ENCODE measurements at places on chromosomes 6 and 20.

- no peak for DNase-seq
These were observed 32.8 kb downstream of the HTR1B start for GRCh38 chr6:77430504-77430903.

DNA sequence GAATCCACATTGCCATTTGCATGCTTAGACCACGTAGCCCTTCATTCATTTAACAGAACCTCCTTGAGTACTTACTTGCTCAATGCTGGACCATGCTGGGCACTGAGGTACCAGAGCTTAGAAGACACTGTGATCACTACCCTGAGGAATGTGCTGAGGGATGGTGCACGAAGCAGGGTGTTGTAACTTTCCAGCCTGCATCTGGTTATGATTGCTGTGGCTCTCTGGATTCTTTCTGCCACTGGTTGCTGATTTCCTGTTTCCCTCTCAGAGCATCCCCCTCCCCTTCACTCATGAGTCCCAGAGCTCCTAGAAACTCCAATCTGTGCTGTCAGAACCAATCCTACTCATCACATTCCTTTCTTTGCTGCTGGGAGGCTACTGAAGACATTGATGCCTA lies 537.4 kb downstream of the PTPRT start:
- DNase-seq, result no peak

DNA sequence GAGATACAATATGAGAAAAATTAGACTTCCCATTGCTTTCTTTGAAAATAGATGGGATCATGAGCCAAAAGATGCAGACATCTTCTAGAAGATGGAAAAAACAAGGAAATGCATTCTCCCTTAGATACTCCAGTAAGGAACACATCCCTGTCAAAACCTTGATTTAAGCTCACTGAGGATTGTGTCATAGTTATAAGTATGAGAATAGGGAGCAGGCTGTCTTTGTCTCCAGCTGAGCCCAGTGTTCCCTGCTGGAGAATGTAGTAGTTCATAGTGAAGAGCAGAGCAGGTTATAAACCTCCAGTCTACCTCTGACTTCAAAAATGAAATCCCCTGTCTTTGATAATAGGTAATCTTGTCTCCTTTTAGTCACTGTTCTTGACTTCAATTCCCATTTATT lies 589.9 kb downstream of the PHF3 start:
- DNase-seq, result no peak

- DNase-seq, result no peak
These were observed 121.1 kb upstream of the HDGFL1 start for GRCh38 chr6:22448291-22448711.

GRCh38 chr20:57791966-57792365 lies 82.2 kb upstream of the PMEPA1 start:
- DNase-seq, result no peak

- no peak for DNase-seq
These were observed 6.9 kb downstream of the ABCC10 start for GRCh38 chr6:43434001-43434840.

GRCh38 chr6:10545482-10545881 lies 24.3 kb downstream of the GCNT2 start:
- no peak for DNase-seq

GRCh38 chr6:94177429-94177828 lies 758.1 kb upstream of the EPHA7 start:
- DNase-seq, result no peak

DNA sequence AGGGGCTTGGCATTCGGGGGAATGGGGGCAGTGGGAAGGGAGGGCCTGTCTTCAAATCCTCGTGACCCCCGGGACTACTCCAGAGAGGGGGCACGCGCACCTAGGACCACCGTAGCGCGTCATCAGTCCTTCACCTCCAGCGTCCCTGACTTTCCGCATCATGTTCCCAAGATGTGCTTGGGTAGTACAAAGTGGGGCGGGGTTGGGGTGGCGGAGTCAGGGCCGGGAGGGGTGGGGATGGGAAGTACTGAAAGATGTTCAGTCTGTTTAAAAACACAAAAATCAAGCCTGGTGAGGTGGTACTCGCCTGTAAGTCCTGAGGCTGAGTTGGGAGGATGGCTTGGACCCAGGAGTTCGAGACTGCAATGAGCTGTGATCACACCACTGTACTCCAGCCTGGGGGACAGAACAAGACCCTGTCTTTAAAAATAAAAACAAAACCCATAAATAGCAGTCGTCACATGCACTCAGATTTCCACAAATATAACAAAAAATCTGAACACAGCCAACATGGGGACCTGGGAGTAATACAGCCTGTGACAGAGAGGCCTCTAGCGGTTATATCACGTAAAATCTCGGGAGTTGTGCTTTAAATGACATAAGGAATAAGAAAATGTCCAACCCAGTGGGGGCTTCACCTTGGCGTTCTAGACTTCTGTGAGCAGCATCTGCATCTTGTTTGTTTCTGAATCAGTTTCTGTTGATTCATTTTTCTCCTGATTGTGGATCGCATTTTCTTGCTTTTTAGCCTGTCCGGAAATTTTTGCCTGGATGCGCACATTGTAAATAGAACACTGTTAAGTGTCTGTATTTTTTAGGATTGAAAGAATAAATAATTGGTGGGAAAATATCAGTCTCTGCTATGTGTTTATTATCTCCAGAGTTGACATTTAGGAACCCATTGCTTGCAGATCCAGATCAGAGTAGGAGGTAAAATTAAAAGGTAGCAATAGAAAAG lies 698 bp upstream of the LRP11 start:
- DNase-seq, result peak; percentile 60

GRCh38 chr6:129709196-129709768 lies 695 bp downstream of the ARHGAP18 start:
- DNase-seq, result no peak

GRCh38 chr6:105459049-105459448 lies 56.2 kb upstream of the PREP start:
- DNase-seq, result peak; percentile 46

DNA sequence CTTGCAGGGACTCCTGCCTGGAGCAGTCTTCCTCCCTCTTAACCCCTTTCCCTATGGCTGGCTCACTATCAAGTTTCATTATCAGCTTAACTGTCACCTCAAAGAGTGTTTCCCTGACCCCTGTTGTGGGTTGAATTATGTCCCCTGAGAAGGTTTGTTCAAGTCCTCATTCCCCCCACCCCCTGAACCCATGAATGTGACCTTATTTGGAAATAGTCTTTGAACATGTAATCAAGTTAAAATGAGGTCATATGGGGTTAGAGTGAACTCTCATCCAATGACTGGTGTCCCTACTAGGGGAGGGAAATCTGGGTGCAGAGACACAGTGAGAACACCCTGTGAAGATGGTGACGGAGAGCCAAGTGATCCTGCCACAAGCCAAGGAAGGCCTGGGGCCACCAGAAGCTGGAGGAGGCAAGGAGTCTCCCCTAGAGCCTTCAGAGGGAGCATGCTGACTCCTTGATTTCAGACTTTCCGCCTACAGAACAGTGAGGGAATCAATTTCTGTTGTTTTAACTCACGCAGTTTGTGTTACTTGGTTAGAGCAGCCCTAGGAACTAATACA lies 165.2 kb upstream of the TOP1 start:
- no peak for DNase-seq

DNA sequence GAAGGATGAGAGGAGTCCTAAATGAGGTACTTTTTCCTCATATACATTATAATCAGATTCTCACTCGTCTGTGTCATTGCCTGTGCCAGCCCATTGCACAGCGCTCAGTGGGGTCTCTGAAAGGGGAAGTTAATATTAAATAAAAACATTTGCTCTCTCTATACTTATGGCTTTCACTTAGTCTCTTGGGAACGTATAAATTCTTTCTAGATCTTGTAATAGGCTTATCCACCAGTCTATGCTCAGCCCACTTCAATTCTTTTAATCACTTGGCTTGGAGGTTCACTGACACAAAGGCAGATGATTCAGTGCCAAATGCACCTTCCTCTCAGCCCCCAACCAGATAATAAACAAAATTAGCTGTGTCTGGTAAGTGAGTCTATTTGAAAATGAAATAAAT lies 164.3 kb upstream of the OGFRL1 start:
- no peak for DNase-seq

DNA sequence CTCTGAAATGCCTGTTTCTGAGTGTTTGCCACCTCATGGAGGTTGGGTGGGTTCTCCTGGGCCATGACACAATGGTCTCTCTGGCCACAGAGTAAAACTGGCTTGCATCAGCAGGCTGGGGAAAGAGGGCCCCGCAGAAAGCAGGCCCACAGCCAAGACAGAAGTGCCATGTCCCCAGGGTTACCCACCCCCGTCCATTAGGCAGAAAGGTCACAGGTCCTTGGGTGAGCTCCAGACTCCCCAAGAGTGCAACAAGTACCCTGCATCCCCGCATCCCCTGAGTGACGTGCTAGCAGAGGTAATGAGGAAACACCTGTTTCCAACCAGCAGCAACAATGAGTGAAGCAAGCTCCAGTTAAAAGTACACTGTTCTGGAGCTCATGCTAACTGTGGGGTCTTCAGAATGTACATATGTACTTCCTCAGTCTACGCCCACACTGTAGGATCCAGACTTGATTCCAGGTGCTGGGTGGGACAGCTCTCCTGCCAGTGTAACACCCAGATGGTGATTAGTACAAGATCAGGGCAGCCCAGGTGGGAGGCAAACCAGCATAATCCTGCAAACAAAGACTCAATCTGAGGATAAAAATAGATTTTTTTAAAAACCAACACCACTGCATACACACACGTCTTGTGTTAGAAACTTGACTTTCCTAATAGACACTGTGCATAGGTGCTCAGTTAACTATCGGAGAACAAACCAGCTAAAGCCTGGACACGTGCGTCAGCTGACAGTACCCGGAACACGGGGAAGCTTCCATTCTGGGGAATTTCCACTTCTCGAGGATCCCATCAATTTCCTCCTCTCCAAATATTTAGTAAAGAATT lies 31.5 kb downstream of the RRBP1 start:
- no peak for DNase-seq

DNA sequence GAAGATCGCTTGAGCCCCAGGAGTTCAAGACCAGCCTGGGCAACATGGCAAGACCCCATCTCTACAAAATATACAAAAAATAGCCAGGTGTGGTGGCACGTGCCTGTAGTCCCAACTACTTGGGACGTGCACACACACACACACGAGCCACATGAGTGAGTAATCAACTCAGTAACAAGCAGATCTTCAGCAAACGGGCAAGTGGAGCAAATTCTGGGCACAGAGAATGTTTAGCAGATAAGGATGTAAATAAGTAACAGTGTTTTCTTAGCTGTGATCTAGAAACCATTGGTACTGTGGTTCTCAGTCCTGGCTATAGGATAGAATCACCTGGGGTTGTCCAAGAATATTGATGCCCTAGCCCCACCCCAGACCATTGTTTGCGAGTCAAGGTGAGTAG lies 6.1 kb downstream of the PAQR8 start:
- no peak for DNase-seq

DNA sequence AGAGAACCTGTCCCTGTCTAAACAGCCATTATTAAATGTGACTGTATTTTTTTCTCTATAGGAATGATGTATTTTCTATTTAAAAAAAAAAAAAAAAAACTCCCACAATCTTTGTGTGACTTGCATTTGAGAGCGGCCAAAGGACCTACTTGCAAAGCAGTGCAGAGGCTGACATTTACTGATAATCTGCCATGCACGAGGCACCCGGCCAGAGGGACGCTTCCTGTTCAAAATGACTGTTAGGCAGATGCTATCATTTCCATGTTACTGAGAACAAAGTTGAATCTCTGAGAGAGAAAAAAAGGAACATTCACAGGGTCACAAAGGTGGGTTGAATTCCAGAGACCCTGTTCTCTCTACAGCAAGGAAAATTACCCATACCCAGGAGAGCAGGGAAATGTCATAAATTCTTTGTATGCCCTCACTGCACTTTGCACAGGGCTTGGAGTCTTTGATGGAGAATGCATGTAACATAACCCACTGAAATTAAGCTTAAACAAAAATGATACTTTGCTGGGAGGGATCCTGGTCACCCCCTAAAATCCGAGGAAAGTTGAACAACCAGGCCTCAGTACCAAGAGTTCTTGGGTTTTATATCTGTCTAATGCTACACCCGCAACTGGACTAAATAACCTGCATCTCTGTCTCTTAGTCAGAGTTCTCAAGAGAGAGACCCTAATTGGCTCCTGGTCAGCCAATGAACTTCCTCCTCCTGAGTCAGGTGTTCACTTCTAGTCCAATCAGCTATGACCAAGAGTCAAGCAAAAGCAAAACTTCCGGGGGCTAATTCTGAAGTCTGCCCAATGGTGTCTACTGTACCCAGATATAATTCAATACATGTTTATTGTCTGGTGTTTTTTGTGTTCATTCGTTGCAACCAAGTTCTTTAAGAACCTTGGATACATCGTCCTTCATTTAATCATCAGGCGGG lies 61.2 kb downstream of the GCLC start:
- DNase-seq, result no peak

DNA sequence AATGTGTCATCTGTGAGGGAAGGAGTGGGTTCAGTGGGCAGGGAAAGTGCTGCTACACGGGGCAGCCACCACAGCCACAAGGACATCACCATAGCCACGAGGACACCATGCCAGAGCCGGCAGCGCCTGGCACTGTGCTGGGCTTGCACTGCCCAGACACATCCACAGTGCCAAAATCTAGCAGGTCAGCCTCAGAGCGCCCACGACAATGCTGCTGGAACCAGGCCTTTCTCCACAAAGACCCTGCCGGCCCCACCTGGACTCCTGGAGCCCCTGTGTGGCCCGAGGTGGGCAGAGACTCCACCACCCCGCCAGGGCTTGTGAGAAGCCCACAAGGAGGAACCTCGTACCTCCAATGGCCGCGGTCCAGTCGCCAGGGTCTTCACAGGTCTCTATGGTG lies 18.6 kb upstream of the HELZ2 start:
- no peak for DNase-seq

DNA sequence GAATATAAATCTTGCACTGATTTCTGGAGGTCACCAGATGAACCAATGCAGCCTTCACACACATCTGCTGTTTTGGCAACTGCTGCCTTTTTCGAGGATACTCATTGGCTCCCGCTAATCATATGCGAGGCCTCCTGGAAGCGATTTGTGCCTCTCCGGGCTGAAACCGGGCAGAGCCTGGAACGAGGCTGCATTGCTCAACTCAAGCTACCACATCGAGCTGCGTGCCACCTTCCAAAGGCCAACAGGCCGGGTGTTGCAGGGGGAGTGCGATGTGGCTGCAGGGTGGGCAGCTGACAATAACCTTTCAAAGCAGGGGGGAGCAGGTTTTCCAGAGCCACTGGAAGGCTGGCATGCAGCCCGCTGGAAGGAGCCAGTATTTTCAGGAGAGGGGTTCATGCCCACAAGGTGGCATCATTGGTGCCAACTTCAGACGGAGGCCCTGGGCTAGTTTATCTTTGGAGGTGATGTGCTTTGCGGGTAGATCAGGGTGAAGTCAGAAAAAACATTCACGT lies 122.6 kb upstream of the IFNGR1 start:
- peak; percentile 75 for DNase-seq

All from CD4-positive, alpha-beta T cell treated with Interleukin-1 beta for 1 hour (primary cell).